ENCODE measurements at places on chromosomes 12 and 14. TPM values are rescaled to one million over a fixed set of nuclear protein-coding genes. Genes with fewer than 3 reads are reported as not detected.

DNA sequence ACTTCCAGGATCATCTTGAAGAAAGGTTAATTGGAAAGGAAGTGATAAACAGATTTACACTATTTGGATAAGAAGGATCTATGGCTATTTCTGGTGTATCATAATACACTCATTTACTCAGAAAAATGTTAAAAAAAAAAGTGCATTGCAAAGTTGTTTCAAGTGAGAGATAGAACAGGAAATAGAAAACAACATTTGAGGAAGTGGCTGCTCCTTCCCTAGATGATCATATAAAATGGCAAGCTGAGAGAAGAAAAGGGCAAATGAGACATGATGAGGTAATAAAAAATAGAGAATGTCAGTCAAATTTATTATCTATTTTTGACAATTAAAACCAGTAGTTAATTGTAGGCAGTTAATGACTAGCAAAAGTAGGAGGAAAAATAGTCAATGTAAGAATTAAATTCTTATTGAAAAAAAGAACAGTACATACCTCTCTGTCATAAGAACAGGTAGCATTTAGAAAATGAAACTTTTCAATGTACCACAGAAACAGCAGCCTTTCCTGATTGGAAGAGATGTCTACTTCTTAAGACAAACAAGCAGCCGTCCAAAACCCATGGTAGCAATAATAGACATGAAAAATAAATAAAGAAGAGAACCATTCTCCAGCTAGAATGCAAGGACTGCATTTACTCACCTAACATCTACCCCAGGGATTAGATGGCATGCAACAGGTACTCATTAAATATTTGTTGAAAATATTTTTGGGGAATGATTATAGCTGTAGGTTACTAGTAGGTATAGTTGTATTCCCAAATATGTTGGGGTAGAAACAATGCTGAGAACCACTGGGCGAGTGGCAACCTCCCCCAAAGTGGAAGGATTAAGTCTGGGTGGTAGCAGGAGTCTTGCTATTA is 63.9 kb upstream of the GRIP1 start:
- H3K27ac ChIP-seq, result no peak overlapping the region
- no peaks in the 10 kb centered on the region for H3K27me3 ChIP-seq
- H3K36me3 ChIP-seq, result no peaks in the 10 kb centered on the region

Gene OR4E1
- total RNA-seq, result not detected

DNA sequence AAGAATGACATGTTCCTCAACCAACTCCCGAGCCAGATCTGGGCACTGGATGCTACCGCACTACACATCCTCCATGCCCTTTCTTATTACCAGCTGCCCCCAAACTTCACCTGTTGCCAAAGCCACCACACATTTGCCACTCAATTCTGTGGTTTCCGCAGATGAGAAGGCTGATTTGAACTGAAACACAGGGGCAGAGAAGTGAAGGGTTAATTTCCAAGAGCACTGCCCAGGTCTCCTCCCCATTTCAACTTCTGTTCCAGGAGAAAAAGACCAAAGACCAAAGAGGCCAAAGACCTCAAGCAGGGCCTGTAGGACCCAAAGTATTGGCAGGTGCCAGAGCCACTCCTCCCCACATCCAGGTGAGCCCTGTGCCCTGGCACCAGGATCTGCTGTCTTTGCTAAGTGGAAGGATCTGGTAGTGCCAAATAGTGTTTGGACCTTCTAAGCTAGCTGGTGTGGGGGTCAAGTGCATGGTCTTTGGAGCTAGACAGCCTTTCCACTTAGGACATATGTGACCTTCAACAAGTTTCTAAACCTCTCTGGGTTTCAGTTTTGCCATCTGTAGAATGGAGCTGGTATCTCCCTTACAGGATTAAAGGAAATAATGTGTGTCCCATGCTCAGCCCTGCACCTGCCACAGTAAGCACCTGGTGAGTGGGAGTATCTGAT is 8.0 kb downstream of the DHRS1 start:
- peaks cover 7% of the 10 kb centered on the region for H3K4me1 ChIP-seq
- no peak overlapping the region for H3K27ac ChIP-seq
- H3K4me3 ChIP-seq, result no peak overlapping the region
- DNase-seq, result no peak

Gene RDH11
- 51.4 TPM for total RNA-seq

DNA sequence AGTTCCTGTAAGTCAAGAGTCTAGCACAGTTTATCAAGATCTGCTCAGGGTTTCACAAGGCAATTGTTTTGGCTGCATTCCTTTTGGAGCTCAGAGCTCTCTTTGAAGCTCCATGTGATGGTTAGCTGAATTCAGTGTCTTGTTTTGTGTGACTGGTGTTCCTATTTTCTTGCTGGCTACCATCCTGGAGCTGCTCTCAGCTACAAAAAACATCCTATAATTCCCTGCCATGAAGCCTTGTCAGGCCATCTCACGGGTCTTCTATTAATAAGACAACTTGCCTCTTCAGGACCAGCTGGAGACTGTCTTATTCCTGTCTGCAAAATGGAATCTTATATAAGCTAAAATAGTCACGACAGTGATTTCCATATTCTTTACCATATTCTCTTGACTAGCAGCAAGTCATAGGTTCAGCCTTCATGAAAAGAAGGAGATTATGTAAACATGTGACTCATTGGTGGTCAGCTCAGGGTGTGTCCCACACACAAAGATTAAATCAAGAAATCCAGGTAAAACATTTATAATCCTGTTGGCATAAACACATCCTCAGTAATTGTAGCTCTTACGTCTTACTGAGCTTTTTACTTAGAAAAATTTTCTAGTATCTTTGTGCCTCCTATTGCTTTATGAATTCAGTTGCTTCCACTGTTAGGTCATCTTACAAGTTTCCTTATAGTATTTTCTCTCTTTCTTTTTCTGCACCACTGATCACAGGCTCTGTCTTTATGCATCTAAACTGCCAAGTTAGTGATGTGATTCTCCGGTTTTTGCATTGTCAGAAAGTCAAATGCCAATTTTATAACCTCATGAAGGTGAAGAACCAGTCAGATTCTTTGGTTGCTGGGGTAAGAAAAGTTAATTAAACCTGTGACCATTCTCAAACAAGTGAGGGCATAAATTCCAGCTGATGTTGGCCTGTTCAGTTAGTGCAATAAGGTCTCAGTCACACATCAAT is 378.5 kb upstream of the MGAT4C start:
- H3K4me1 ChIP-seq, result no peaks in the 10 kb centered on the region
- no peaks in the 10 kb centered on the region for H3K27me3 ChIP-seq
- DNase-seq, result no peak
- H3K36me3 ChIP-seq, result no peaks in the 10 kb centered on the region
- no peak overlapping the region for H3K27ac ChIP-seq
- H3K4me3 ChIP-seq, result no peak overlapping the region

DNA sequence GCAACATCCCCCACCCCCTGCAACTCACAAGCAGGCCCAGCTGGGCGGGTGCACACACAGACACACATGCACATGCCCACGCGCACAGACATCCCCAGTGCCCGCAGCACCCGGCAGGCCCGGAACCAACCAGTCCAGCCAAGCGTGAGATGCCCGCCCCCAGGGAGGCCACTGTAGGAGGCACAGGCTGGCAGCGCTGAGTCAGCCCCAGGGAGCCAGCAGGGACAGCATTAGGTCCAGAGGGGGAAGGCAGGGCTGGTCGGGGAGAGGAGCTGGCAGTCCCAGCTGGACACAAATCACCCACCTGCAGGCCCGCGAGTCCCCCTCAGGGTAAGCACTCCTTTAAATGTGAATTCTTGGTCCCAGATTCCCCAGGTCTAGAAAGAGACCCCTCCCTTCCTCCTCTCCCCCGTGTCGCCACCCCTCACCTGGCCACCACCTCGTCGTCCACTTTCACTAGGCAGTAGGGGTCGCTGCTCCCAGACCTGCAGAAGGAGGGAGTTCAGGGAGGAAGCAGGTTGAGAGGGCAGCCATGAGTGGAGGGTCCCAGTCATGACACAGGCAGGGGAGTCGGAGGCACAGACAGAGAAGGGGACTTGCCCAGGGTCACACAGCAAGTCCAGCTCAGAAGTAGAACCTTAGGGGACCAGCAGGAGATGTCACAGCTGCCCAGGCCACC is 5.0 kb downstream of the RASAL1 start:
- no peaks in the 10 kb centered on the region for H3K36me3 ChIP-seq
- DNase-seq, result no peak
- peaks cover 22% of the 10 kb centered on the region for H3K27me3 ChIP-seq
- no peak overlapping the region for H3K4me3 ChIP-seq
- H3K27ac ChIP-seq, result no peak overlapping the region

DNA sequence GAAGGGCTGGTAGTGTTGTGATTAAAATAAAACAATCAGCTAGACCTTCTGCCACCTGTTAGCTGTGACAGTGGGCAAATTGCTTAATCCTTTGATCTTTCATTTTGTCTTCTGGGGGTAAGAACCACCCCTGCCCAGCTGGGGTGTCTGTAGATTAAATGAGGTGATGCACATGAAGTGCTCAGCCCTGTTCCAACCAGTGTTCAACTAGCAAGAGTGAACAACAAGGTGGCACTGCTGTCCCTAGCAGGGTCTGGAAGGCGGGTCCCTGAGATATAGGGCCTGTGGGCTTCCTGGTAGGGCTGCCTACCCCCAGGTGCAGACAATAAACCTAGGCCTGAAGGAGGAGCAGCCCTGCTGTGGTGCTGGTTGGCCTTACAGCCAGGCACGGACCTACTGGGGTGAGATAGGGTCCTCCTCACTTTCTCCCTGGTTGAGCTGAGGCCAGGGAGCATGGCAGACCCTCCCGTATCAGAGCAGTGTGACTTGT is 60.6 kb downstream of the ARL6IP4 start:
- H3K36me3 ChIP-seq, result no peaks in the 10 kb centered on the region
- no peak for DNase-seq
- H3K4me3 ChIP-seq, result no peak overlapping the region
- peaks cover 36% of the 10 kb centered on the region for H3K27me3 ChIP-seq

GRCh38 chr12:50400104-50400637 is 514 bp upstream of the LARP4 start:
- peaks cover 4% of the 10 kb centered on the region for H3K36me3 ChIP-seq
- peak overlapping the region; percentile 97 for H3K4me3 ChIP-seq
- peaks cover 51% of the 10 kb centered on the region for H3K4me1 ChIP-seq
- H3K27ac ChIP-seq, result peak overlapping the region; percentile 97
- peaks cover 4% of the 10 kb centered on the region for H3K27me3 ChIP-seq

Gene GPR84
- total RNA-seq, result not detected

DNA sequence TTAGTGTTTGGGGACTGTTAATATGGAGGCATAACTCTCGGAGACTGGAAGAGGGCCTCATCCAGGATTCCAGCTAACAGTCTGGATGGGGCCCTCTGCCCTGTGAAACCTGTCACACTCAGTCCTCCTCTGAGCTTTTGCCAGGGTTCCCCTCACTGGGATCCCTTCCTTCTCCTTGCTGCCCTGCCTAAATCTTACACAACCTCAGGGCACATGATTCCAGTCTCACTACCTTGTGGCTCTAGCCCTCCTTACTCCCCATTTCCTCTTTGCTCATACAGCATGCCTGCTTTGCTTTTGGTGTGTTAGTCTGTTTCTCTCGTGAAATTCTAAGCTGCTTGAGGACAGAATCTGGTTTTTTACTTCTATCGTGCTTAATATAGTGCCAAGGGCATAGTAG is 942 bp upstream of the GSG1 start:
- H3K27ac ChIP-seq, result no peak overlapping the region
- peaks cover 41% of the 10 kb centered on the region for H3K4me1 ChIP-seq
- H3K27me3 ChIP-seq, result no peaks in the 10 kb centered on the region
- H3K4me3 ChIP-seq, result no peak overlapping the region
- no peak for DNase-seq
- peaks cover 8% of the 10 kb centered on the region for H3K36me3 ChIP-seq

Gene CLEC1B
- total RNA-seq, result not detected

GRCh38 chr12:46359667-46360280 is 12.8 kb downstream of the SLC38A2 start:
- H3K4me3 ChIP-seq, result peak overlapping the region; percentile 58
- peaks cover 52% of the 10 kb centered on the region for H3K27me3 ChIP-seq
- peaks cover 57% of the 10 kb centered on the region for H3K36me3 ChIP-seq
- DNase-seq, result no peak
- H3K4me1 ChIP-seq, result peaks cover 67% of the 10 kb centered on the region

- H3K4me3 ChIP-seq, result no peak overlapping the region
- H3K36me3 ChIP-seq, result no peaks in the 10 kb centered on the region
- peaks cover 12% of the 10 kb centered on the region for H3K27me3 ChIP-seq
- no peaks in the 10 kb centered on the region for H3K4me1 ChIP-seq
These were observed 30.7 kb upstream of the PWP1 start for GRCh38 chr12:107654873-107655272.
